ENCODE measurements at places on chromosomes 12 and 14.

- DNase-seq = no peak
Observed at GRCh38 chr12:46089414-46090162, 99.2 kb upstream of the SCAF11 start.

DNA sequence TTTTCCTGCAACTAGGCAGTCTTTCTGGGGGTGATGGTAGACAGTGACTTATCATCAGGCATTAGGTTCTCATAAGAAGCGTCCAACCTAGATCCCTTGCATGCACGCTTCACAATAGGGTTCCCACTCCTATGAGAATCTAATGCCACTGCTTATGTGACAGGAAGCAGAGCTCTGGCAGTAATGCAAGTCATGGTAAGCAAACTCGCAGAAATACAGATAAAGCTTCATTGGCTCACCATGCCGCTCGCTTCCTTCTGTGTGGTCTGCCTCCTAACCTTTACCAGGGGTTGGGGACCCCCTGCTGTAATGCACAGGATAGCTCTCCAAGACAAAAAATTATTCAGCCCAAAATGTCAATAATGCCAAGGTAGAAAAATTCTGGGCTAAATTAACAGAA lies 864.2 kb downstream of the TRHDE start:
- DNase-seq = no peak

GRCh38 chr12:55043542-55043941 lies 23.8 kb downstream of the NEUROD4 start:
- DNase-seq = no peak

DNA sequence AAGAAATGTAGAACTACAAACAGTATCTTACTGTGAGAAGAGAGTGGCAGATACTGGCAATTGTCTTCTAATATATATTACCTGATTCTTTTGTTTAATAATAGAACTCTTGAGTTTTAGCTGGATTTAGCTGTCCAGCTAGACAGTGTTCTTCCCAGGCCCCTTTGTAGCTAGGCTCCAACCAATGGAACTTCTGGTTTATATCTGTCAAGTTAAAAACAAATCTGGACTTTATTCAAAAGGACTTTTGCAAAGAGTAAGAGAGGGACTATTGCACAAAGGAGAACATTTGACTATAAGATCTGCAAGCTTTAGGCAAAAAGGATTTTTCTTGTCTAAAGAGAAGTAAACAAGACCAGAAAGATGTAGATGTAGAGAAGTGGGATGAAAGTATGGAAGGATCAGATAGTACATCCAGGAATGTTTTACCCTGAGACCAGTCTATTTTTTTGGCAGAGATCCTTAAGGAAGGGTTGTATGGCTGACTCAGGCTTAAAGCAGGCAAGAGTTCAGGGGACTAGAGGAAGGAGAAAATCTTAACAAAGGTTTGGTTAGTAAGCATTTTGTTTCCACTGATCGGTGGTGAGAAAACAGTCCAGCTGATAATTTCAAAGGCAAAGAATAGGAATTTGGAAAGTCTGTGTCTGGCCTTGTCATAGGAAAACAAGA lies 111.1 kb upstream of the PLEKHA5 start:
- peak; percentile 85 for DNase-seq

DNA sequence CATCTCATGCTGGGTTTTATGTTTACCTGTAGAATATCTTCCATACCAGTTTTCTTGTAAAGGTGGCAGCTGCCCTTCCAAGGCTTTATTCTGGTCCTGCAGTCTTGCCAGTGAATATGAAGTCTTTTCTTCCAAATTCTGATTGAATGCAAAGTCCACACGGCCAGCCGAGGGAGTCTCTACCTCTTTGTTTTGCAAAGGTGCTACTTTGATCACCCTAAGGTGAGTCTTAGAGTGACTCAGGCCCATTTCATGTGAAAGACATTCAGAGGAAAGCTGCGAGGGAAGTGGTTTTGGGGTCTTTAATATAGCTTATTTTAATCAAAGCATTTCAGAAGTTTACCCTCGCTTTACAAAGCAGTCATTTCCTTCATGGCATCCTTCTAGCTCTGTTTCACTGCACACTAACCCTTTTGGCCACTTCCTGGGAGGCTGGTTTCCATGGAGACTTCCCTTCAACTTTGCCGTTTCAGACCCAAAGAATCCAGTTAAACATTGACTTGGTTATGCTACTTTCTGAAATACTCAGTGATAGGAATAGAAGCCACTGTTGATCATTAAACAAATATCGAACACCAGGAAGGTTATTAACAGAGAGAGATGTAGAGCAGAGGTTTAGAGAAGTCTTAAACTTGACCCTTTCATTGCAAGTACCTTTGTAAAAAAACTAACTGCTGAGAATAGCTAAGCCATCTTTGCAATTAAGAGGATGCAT lies at the start of gene CCDC198:
TSS of gene CCDC198 (minus strand) at position 391 of the 715 bp plus-strand sequence. CDS start at position 249, 142 bp downstream.
- no peak for DNase-seq

- peak; percentile 6 for DNase-seq
Observed at GRCh38 chr12:54988402-54989054, 4.0 kb upstream of the TESPA1 start.

DNA sequence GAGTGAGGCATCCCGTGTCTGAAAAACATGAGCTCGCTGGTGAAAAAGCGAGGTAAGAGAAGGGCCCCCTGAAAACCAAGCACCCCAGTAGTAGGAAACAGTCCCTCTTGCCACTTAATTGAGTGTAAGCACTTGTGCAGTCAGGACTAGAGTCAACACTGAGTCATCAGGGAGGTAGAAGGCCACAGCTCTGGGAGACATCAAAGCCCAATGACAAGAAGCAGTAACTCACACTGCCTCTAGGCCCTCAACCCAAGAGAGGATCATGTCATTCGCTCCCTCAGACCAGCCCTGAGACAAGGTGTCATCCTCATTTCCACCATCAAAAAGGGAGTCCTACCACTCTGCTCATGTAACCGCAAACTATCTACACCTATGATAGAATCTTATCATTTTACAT lies 17.8 kb downstream of the POMT2 start:
- peak; percentile 84 for DNase-seq

DNA sequence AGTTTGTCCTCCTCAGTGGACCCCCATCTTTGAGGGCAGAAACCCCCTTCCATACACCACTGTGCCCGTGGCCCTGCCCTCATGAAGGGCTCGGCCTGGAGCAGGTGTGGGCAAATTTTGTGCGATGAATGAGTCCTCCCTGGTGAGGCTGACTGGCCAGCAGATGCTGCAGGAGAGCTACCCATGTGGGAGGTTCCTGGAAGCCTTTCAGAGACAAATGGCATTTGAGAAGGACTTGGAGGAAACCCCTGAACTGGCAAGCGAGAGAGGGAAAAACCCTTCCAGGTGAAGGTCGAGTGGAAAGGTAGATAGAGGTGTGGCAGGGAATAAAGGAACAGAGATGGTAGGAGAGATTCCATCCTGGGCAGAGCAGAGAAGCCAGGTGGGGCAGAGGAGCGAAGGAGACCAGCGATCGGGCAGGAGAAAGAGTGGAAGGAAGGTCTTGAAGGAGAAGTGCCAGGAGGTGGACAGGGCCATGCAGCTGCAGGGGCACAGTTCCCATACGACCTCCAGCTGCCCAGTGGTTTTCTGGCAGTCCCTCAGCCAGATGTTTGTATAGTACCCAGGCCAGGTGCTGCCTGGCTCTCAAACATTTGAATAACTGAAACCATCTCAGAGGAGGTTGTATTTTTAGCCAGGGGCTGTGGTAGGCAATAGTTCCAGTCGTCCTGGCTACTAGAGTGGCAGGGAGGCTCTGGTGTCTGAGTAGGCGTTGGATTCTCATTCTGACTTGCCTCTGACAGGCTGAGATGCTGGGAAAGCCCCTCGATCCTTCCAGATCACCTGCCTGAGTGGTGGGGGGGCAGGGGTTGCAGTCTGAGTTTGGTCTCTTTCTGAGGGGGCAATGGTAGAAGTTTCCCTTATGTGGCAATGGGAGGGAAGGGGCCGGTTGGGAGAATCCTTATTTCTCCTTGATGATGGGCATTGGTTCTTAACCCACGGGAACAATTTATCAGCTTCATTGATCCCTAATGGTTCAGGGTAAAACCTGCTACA lies 40.1 kb downstream of the FBXL14 start:
- DNase-seq = no peak

DNA sequence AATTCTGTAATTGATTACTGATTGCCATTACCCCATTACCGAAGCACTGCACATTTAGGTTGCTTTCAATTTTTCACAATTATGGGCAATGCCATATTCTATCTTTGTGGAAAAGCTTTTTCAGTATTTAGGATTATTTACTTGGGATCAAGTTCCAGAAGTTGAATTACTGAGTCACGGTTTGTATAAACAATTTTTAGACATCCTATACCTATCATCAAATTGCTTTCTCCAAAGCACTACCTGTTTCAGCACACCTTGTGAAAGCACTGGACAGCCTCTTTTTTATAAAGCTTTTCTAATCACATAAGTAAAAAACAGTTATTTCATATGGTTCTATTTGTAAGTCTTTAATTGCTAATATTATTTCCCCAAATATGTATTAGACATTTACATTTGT lies 221.5 kb upstream of the CAND1 start:
- no peak for DNase-seq

DNA sequence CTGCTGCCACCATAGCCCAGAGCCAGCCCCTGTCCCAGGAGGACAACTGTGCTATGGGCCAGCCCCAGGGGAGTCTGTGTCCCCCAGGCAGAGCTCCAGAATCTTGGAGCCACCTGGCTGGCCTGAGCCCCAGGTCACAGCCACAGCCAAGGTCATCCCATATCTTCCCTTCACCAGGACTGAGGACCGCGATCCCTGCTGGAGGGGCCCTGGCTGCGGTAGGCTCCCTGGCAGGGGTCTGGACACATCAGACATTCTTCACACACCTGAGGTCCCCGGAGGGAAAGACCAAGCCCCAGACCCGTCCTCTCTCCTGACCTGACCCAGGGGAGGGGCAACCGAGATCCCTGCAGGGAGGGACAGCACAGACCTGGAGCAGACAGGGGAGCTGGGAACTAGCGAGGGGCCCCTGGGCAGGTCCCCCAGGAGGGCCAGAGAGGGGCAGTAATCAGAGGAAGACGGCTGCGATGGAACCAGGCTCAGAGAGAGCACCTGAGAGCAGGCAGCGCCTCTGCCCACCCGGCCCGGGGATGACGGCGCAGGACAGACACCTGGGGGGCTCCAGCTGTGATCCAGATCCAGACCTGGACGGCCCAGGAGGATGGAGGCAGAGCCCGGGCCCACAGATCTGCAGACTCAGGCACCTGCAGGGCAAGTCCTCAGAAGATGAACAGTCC lies 103.2 kb upstream of the EIF5 start:
- no peak for DNase-seq

DNA sequence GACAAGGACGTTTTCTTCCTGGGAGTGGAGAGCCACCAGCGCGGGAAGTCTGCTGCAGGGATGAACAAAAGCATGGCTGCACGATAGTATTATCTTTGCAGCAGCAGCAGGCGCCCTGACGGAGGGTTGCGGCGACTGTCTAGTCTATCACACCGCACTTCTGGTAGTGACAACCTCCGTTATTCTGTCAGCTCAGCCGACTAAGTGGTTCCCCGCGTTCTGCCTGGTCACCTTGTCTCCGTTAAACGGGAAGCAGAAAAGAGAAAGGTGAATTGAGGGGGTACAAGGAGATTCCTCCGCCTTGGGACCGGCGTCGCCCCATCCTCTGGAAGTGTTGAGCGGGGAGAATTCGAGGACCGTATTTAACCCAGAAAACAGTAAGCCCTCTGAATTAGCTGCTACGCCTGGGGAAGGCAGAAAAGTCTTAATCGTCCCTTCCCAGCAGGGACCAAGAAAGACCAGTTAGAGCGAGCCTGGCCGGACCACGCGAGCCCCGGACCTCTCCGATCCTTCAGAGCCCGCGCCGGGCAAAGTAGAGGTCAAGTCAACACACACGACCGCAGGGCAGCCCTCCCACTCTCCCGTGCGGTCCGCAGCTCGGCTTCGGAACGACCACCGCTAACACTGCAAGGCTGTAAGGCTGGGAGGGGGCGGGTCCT lies 536 bp upstream of the DAAM1 start:
- DNase-seq = no peak

DNA sequence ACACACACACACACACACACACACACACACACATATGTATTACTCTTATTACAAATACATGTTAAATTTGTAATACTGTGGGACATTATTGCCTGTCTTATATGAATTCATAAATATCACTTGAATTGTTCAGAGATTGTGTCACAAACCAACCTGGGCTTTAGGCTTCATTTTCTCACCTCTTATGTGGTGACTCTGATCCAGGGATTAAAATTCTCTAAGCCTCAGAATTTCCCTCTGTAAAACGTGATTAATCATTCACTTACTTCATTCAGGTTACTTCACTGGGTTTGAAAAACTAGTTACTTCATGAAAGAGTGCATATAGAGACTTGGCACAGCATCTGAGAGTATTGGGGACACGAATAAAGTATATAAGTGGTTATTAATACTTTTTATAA lies 240.3 kb upstream of the PDZRN4 start:
- DNase-seq = peak; percentile 82

DNA sequence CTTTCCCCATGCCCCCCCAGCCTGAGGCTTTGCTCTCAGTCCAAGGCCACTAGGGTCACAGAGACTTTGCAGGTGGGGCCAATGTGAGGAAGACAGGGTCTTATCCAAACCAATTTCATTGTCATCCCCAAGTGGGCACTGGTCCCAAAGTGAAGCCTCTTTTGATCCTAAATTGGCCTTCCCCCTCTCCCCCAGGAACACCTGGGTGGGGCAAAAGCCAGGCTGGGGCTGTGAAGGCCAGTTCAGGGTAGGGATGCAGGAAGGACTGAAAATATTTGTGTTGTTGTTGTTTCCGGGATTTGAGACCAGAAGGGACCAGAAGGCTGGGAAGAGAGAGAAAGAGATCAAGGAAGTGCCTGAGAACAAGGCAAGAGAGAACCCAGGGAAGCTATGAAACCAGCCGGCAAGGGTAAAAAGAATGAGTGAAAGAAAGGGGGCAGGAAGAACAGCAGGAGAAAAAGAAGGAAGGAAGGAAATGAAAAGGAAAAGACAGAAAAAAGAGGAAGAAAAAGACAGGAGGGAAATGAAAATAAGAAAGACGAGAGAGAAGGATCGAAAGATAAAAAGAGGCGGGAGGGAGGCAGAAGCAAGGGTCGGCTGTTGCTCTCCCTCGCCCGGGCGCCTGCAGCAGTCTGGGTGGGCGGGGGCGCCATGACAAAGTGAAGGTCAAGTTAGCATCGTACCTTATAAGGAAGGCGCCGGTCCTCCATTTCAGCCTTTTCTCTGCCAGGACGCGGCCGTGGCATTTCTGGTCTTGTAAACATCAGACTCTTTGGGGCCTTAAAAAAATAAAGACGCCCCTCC lies 7.4 kb upstream of the HOXC11 start:
- DNase-seq = no peak

DNA sequence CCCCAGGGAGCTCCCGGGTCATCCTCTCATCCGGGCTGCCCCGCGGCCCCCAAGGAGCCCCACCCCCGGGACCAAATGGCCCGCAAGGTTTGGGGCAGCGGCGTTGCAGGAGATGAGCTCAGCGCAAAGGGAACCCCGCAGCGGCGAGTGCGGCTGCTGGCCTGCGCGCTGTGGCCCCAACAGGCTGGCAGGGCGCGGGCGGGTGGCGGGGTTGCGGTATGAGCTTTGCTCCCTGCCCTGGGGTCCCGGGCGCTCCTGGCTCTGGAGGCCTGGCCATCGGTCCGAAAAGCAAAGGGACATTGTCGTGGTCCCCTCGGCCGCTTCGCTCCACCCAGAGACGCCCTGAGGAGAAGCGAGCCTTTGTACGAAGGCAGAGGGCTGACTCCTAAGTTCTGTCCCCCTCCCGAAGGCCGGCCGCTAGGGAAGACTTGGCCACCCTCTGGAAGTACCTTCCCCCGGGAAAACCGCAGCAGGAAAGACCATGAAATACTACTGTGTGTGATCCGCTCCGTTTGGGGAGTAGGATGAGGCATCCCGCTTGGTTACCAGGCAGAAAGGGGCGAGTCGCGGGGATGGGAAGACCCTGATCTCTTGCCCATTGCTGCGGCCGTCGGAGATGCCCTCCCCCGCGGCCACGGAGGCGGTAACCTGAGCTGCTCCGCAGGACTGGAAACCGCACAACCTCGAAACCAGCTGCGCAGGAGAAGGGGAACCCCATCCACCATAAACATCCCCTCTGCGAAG lies 620 bp upstream of the NID2 start:
- peak; percentile 41 for DNase-seq

Data from amniotic epithelial cell (primary cell).